HEK293T (cell line): ENCODE measurements at places on chromosomes 5 and 9.

DNA sequence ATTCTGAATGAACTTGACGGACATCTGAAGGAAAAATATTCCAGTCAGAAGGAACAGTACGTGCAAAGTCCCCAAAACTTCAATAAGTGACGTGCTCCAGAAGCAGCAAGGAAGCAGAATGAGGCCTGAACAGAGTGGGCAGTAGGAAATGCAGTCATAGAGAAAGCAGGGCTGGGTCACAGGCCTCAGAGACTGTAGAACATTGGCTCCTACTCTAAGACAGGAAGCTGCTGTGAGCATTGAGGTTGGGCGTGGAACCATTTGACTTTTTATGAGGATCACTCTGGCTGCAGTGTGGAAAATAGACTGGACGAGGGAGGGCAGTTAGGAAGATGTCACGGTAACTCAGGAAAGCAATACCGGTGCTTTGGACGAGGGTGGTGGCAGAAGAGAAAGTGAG, 64.0 kb downstream of the DOCK8 start:
- DNase-seq, result no peak

DNA sequence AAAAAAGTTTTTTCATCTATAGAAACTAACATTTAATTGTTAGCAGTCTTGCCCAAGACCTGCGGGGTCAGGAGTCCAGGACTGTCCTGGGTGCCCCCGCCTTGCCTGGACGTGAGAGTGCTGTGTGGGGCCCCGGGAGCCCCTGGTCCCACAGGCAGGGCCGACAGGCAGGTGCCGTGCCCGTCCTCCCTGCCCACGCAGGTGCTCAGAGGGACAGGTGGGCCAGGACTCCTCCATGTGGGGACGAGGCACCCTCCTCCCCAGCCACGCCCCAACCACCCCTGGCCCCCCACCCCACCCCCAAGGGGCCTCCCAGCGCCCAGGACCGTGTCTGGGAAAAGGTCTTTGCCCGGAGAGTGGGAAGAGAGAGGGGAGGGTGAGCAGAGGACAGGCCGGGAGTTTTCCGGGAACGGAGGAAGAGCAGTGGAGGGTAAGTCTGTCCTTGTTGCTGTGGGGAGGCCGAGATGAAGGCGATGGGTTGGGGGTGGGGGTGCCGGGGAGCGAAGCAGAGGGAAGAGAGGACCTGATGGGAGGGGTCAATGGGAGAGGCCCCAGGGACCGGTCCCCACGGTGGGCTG, 2.7 kb upstream of the LCN12 start:
- no peak for DNase-seq

DNA sequence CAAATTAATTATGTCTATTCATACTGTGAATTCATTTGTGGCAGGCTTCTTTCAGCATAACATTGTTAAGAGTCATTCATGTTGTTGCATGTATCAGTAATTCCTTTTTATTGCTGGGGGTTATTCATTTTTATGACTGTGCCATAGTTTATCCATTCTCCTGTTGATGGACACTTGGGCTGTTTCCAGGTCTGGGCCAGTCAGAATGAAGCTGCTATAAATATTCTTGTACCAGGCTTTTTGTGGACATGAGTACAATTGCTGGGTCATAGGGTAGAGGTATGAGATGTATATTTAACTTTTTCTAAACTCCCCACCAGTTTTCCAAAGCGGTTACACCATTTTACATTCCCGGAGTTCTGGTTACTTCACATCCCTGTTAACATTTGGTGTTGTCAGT, 13.6 kb downstream of the PRPF4 start:
- no peak for DNase-seq

- no peak for DNase-seq
Observed at GRCh38 chr9:137085920-137086530, 760 bp upstream of the MAN1B1 start.

- DNase-seq, result no peak
Observed at GRCh38 chr9:70551396-70551795, 136.9 kb upstream of the KLF9 start.
